ENCODE measurements at places on chromosomes 4 and X.

GRCh38 chrX:20144491-20144890 is 2.9 kb upstream of the EIF1AX start:
- DNase-seq = no peak

- no peak for DNase-seq
These were observed 187.3 kb upstream of the FAM241A start for GRCh38 chr4:111957997-111958396.

DNA sequence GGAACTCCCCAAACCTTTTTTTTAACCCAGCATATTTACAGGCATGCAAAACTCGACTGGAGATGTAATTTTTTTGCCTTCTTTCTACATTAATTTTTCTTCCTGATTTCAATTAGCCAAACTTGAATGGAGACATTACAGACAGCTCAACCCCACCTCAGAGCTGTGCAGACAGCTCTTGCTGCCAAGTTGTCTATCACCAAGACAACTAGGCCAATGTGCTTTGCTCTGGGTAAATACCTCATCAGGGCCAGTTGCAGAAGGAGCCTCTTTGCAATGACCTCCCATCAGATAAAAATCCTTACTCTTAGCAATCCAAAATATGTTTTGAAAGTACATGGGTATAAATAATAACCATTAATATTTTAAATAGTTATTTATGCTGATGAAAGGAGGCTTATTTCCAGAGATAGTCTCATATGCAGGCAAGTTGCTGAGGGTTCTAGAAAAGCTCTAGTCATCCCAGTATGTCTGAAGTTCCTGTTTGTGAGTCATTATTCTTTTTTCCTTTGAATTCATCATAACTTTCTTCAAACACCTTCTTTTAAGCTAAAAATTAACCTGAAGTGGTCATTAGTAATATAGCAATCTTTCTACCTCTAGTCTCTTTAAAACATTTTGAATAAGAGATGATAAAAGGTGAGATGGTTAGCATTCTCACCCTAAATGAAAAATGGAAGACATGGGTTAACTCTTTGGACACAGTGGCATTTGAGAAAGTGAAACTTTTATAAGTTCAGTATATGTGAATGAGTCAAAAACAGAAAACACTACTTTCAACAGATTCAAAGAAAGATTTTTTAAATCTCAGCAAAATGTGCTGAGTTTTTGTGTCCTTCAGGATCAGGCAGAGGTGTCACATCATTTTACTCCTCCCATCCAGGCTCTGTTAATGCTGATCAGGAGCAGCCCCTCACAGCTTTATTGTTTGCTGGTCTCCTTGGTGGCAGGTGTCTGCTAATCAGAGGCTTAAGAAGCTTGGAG is 475.5 kb upstream of the FGF16 start:
- no peak for DNase-seq

DNA sequence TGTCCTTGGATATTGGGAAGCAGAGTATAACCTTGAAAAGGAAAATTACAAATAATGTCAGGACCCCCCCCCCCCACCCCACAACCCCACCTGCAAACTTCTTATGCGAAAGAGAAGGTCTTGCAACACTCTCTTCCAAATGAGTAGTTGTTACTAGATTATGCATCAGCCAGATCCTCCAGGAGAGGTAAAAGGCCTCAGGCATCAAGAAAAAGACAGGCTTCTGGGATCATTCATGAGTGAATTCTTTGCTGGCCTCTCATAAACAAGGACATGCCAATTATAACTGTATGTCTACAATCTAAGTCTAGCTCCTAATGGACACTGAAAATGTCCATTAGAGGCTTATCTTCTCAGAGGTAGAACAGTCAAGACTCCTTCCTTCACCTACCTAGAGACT is 1443.3 kb downstream of the RAPGEF2 start:
- DNase-seq = no peak

- no peak for DNase-seq
These were observed 89.8 kb upstream of the SPANXB1 start for GRCh38 chrX:140912606-140913005.

DNA sequence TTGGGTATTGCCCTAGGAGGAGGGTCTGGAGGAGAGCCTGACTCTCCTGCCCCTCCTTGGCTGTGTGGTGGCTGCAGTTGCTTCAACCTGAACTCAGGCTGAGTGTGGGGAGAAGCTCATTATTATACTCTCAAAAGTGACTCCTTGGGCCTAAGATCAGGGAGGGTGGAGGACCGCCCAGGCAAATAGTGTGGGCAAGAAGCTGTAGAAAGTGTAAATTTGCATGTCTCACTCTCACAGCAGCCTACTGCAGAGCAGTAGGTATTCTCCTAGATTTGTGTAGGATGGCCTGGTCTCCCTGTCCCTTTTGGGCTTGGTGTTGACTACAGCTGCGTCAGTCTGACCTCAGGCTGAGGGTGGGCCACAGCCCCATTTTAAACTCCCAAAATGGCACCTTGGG is 156.1 kb downstream of the ZNF330 start:
- no peak for DNase-seq

DNA sequence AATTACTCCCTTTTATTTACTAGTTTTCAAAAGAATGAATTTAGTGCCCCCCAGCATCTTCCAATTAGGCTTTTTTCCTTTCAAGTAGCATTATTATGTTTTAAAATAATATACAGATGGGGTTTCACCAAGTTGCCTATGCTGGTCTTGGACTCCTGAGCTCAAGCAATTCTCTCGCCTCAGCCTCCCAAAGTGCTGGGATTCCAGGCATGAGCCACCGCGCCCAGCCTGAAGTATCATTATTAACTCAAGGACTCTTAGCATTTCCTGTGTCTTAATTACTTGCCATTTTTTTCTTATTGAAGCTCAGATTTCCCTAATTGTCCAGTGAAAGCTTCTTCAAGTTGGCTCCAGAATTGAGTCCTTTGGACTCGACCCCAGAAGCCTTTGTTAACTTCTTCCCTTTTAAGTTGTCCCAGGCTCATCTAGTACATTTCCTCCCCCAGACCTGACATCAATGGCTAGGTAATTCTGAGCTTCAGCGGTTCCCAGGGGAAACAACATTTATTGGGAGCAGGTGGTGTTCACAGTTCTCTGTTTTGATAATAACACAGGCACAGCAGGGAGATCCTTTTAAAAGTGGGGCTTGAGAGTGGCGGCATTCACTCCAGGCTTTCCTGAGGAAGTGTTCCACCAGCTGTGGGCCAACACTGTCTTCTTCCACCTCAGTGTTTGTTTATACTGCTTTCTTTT is 10.0 kb downstream of the SAT1 start:
- DNase-seq = no peak

GRCh38 chr4:136831553-136831952 is 700.7 kb downstream of the PCDH18 start:
- DNase-seq = no peak

GRCh38 chr4:20042769-20043168 is 208.9 kb upstream of the SLIT2 start:
- DNase-seq = no peak

All from vagina (tissue), 2 donors.